Hepatocyte (in vitro differentiated cells): ENCODE measurements at places on chromosomes 3 and 15. TPM values are rescaled to one million over a fixed set of nuclear protein-coding genes. Genes with fewer than 3 reads are reported as not detected.

Gene SLC51B
- total RNA-seq, result 6.5 and 8.8 TPM in 2 replicates

- no peak for DNase-seq
Observed at GRCh38 chr3:120659285-120659684, 22.8 kb downstream of the HGD start.

- no peak for DNase-seq
Observed at GRCh38 chr15:61175024-61175423, 54.1 kb downstream of the RORA start.

DNA sequence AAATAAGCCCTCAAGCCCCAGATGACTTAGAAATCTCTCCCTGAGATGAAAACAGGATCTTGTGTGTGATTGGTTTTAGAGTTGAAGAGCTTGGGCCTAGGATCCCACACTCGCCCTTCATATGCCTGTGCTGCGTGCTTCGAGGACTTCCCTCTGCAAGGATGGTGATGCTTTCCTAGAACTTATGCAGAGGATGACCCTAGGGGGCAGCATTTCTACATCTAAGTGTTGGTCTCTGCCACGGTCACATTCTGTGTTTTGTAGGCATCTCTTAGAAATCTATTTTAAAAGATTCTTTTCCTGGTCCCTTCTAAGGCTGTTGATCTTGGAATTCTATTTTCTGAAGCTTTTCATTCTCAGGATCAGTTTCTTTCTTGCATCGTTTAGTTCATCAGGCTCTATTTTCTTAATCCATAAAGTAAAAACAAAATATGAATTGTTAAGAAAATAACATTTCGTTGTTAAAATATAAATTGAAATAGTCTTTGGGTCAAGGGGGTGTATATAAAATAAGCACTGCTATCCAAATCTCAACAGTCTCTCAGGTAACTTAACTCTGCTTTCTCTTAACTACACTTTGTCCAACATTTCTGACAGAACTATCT is 45.7 kb downstream of the WDR76 start:
- DNase-seq, result peak; percentile 88

DNA sequence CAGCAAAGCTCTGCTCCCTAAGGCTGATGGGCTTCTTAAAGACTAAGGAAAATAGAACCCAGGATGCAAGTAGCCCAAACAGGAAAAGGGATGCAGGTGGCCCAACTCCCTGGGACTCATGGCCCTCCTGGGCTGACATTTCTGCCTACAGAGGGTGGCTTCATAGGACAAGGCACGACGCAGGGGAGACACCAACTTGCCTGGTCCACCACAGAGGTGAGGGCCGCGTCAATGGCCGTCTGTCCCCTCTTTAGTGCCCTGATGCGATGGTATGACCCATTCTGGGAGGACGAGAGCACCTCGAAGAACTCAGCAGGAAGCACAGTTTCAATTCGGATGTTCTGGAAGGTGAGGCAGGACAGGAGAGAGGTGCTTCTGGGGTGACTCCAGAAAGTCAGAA is 44.0 kb downstream of the NUP210 start:
- DNase-seq, result no peak
